ENCODE measurements at places on chromosomes 3 and 15.

DNA sequence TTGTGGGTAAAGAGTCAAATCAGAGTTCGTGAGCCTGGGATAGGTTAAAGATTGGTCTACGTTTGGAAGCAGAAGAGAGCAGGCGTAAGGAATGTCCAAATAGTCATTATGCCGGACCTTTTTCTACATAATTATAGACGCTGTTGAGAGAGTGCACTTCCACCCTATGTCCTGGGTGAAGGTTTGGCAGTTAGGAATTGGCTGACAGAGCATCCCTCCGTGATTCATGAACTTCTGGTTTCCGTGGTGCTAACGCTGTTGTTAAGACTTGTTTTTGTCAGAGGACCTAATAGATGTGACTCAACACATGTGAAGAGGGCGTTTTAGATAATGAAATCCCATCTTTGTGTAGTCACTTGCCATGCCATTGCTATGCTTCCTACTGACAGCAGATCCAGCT lies 1.1 kb downstream of the EAF1 start:
- no peak for DNase-seq

GRCh38 chr3:128845119-128845777 lies 34.2 kb upstream of the ACAD9 start:
- DNase-seq = no peak

DNA sequence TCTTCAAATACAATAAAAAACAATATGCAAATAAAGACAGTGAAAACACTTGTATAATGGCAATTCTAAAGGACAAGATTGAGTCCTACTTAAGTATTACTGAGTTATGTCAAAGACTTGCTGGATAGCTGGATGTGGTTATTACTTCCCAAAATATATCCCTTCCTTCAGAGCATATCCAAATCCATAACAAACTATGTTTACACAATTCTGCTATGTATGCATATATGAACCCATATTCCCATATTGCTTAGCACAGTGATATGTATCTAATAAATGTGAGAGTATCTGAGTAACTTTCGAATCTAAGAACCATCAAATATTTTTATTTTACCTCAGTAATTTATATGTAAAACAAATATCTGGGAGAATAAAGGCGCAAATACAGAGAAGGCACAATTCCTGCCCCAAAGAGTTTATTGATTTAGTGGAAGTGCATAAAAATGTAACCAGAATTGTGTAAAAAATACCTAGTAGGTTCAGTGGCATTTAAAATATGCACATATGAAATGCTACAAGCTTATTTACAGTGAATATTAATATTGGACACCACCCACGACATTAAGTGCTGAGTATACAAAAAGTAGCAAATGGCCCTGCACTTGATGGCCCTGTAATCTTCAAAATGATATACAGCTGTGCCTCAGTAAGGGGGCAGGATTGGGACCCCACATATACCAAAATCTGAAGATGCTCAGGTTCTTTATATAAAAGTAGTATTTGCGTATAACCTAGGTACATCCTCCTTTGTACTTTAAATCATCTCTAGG lies 37.1 kb downstream of the TMEM212 start:
- DNase-seq = no peak

GRCh38 chr3:120498556-120499346 lies 48.0 kb upstream of the FSTL1 start:
- no peak for DNase-seq

GRCh38 chr3:13877911-13878280 lies 2.0 kb downstream of the WNT7A start:
- DNase-seq = no peak

GRCh38 chr3:4340411-4341335 lies 37.5 kb downstream of the SETMAR start:
- DNase-seq = no peak

DNA sequence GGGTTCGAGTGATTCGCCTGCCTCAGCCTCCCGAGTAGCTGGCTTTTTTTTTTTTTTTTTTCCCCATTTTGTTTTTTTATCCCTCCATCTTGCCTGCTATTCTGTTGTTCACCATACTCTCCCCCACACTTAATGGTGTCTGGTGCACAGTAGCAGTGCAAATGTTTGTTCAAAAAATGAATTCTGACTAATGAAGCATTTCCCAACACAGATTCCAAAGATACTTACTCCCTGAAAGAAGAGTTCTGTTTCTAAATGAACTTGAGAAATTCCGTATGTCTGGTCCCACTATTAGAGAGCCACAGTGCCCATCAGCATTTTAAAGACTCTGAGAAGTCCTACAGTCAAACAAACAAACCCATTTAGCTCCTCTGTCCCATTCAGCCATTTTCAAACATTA lies 9.5 kb downstream of the EDEM1 start:
- DNase-seq = no peak

GRCh38 chr3:39809995-39810595 lies 686 bp downstream of the MYRIP start:
- no peak for DNase-seq

- DNase-seq = no peak
These were observed 186.9 kb downstream of the PDZRN3 start for GRCh38 chr3:73437828-73438227.

GRCh38 chr15:97087006-97087741 lies 756.7 kb downstream of the NR2F2 start:
- DNase-seq = no peak

DNA sequence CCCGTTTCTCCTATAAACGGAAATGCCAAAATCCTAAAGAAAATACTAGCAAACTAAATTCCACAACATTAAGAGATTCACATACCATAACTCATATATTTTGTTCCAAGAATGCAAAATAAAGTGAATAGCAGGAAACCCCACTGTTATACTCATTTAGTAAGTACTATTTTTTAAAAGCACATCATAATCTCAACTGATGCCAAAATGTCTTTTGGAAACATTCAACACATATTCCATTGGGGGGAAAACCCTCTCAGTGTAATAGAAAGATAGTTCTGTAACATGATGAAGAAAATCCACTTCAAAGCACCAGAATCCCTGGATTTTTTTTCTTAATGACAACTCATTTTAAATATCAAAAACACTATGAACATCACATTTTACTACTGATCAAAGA lies 93.0 kb upstream of the EIF1B start:
- DNase-seq = no peak

DNA sequence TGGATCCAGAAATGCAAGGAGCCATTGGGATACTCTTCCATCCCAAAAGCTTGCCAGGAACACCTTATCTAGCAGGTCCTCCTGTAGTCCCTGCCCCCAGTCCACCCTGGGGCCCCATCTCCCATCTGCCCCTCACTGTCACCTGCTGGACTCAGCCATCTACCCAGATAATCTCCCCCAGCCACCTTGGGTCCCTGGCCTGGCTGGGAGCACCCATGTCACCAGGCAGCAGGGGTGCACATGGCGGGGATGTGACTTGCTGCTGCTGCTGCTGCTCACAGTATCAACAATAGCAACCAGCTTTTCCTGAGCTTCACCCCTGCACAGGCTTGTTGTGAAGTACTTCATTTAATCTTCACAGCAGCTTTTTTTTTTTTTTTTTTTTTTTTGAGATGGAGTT lies 12.6 kb downstream of the PTH1R start:
- DNase-seq = no peak

DNA sequence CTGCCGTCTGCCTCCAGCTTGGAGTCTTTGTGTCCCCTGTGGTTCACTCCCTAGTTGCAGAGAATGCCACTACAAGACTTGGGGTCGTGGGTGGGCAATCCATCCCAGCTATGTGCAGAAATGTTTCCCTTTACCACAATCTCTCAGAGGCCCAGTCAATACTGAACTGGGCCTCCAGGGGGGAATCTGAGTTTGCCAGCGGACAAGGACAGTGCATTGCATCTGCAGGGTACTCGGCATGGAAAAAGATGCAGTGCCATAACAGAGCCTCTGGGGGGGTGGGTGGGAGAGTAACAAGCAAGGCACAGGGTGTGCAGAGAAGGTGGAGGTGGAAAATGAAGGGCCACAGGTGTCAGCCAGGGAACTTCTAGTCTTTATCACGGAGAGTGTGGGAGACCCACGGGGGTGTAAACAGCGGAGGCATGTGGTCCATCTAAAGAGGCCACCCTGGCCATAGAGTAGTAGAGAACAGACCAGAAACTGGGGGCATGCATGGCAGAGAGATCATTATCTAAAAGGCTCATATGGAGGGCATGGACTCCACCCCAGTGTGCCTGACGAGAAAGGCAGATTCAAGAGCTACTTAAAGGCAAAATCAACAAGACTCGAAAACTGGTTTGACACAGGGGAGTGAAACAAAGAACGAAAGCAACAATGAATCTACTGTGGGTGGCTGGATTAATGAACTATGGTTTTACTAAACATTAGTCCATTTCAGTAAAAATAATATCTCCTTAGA lies 182.4 kb downstream of the ANXA2 start:
- no peak for DNase-seq
